ENCODE measurements at places on chromosomes 11 and 22.

DNA sequence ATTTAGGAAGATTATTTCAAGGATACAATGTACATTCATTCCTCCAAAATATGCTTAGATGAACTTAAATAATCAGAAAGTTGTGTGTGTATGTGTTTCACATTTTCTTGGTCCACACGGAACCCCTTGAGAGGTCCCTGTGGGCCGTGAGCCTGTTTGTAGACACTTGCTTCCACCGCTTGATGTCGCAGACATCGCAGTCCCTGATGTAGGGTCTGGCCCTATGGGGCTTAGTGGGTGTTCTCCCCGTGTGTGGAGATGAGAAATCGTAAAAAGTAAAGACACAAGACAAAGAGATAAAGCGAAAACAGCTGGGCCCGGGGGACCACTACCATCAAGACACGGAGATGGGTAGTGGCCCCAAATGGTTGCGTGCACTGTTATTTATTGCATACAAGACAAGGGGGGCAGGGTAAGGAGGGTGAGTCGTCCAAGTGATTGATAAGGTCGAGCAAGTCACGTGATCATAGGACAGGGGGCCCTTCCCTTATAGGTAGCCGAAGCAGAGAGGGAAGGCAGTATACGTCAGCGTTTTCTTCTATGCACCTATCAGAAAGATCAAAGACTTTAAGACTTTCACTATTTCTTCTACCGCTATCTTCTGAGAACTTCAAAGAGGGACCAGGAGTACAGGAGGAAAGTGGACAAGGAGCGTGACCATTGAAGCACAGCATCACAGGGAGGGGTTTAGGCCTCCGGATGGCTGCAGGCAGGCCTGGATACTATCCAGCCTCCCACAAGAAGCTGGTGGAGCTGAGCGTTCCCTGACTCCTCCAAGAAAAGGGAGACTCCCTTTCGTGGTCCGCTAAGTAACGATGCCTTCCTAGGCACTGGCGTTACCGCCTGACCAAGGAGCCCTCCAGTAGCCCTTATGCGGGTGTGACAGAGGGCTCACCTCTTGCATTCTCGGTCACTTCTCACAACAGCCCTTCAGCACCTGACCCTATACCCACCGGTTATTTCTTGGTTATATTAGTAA is 1.2 kb upstream of the APOBEC3C start:
- DNase-seq: no peak

DNA sequence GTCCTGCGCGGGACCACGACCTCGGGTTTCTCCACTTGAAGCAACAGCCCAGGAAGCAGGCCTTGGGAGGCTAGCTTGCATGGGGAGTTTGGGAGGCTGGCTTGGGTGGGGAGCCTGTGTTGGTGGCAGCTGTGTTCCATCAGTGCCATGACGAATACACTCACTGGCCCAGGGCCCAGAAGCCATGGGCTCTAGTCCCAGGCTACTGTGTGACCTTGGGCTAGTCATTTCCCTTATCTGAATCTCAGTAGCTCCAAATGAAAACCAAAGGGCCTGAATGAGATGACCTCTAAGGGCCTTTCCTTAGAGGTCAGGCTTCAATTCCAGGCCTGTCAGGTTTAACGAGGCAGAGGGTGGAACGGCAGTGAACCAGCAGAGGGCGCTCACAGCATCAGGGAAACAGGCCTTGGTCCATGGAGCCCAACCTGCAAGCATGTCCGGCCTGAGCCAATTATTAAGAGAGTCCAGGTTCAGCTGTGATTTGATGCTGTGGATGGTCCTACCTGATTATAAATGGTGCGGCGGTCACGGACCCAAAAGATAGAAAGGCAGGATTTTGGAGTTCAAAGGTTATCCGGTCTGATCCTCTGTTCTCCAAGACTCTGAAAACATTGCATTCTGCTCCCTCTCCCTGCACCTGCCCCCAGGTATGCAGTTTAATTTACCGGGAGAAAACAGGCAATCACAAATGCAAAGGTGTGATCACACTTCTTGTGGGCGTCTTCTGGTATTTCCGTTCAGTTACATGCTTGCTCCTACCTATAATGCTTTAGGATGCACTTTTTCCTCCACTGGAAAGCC is 15.9 kb downstream of the PTPN5 start:
- peak; percentile 13 for DNase-seq

GRCh38 chr11:11382858-11383532 is 29.9 kb upstream of the CSNK2A3 start:
- no peak for DNase-seq

DNA sequence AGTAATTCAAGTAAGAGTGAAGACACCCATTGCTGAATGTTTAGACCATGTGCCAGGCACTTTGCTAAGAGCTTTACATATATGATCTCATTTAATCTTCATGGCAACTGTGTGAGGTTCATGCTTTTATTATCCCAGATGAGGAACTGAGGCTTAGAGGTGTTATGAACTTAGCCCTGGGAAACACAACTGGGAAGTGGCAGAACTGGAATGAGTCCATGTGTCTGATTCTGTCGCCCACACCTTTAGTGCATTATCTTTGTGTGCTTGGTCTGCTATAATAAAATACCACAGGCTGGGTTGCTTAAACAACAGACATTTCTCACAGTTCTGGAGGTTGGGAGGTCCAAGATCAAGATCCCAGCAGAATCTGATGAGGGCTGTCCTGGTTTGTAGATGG is 108.7 kb upstream of the PLET1 start:
- DNase-seq: no peak

GRCh38 chr11:95453616-95454171 is 222.7 kb upstream of the SESN3 start:
- no peak for DNase-seq

- DNase-seq: no peak
These were observed 63.3 kb upstream of the PHF21B start for GRCh38 chr22:45073064-45073463.

- DNase-seq: no peak
These were observed 46.7 kb upstream of the MTNR1B start for GRCh38 chr11:92922731-92923130.

GRCh38 chr11:19633276-19633675 is 79.4 kb upstream of the NAV2 start:
- no peak for DNase-seq

GRCh38 chr11:725624-726202 is 19.7 kb downstream of the EPS8L2 start:
- DNase-seq: no peak

DNA sequence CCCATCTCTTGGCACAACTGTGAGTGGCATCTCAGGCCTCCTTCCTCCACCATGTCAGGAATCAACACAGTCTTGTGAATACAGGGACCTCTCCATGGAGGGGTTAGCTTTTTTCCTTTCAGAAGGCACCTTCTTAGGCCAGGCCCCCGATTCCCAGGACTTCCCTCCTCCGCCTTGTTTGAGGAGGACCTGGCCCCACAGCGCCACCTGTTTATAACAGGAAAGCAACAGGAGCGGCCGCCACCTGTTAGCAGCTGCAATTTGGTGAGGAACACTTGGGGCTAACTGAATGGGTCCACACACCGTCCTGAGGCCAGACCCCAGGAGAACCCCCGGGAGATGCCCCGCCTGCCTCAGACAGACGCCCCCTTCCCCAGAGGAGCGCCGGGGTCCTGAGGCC is 3.8 kb upstream of the PKP3 start:
- DNase-seq: no peak

GRCh38 chr11:73240190-73240781 is 22.2 kb downstream of the P2RY2 start:
- no peak for DNase-seq

- peak; percentile 91 for DNase-seq
These were observed at the start of gene TBC1D22A for GRCh38 chr22:46762238-46763050. Gene TBC1D22A (plus strand): TSS chr22:46762650. CDS start chr22:46762787, 137 bp downstream.

- no peak for DNase-seq
These were observed 563.0 kb downstream of the MIAT start for GRCh38 chr22:27220339-27220738.

- no peak for DNase-seq
These were observed 34.0 kb downstream of the UQCR10 start for GRCh38 chr22:29801153-29801552.

GRCh38 chr11:79906164-79906563 is 465.3 kb upstream of the TENM4 start:
- no peak for DNase-seq

DNA sequence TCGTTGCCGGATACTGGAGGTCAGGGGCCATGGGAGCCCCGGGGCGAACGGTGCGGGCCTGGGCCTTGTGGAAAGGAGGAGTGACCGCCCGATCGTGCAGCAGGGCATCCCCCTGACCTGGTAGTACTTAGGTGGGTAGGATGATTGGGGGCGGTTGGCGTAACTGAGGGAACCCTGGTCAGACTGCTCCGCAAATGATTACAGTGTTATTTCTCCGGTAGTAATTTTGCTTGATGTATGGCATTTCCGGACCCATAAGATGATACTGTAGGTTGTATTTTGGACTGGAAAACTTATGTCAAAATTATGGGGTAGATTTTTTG is 762 bp downstream of the MTMR3 start:
- no peak for DNase-seq

DNA sequence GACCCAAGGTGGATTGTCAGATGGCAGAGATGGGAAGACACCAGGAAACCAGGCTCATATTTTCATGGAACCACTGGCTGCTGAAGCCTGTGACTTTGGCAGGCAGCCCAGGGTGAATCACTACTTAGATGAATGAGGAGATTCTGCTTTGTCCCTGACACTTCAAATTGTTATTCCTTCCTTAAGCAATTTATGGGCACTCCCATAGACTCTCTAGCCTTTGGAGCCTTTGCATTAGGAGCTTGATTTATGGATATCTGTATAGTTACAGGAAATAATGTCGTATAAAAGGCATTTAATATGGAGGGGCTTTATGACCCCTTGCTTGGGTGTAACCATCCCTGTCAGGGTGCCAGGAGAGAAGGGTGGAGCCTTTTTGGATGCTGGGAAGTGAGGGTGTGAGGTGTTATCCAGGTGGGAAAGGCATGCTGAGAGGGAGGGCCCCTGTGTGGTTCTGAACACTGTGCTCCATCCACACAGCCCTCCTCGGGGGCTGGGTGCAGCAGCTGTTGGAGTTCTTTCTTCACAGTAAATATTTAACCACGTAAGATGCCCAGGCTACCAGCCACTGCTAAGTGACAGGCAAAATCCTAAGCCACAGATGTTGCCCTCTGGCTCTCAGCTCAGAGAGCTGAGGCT is 35.3 kb downstream of the IL18 start:
- DNase-seq: no peak
